ENCODE measurements at places on chromosomes 3 and 15.

DNA sequence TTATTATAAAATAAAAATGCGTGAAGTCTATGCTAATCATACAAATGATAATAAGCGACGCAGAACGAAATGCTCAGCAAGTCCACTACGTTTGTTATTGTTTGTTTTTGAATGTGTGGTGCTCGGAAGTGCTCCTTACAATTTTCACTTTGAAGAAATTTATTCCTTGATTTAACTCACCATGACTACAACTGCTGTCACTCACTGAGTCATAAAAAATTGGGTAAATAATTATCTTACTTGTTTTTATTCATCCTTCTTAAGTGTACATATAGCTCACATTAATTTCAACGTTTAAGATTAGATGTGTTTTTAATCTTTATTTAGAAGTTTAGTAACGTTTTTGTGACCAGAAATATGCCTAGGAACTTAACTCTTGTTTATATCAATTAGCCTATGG is 66.7 kb upstream of the NANOGP8 start:
- no peak for DNase-seq

- DNase-seq = no peak
Observed at GRCh38 chr15:44545913-44546802, 9.2 kb downstream of the EIF3J start.

DNA sequence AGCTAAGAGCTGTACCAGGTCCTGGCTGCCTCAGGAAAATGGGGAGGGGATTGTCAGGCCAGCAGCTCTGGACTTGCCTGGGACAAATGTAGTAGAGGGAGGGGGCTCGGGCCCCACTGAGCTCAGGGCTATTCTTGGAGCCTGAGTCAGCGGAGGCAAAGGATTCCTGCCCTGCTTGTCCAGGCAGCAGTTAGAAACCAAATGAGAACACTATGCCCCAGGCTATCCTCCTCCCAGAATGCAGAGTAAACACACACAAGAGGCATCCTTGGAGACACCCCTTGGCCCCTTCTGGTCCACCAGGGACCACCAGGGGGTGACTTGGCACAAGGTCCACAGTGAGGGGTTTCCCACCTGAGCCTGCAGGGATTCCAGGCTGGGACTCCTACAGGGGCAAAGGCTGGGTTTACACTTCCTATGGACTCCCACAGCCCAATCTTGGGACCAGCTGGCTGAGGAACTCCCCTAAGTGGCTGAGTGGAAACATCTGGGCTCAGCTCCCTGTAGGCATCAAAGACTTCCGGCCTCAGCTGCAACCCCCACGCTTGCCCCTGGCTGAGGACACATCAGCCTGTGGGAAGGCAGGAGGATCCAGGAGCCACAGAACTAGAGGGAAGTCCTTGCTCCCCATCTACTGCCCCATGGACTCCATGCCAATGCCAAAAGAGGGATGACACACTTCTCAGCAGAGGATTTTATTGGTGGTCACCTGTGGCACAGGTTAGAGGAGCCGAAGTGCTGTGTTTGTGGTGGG is 3.4 kb upstream of the COL7A1 start:
- DNase-seq = no peak

- no peak for DNase-seq
Observed at GRCh38 chr3:100400419-100400779, 490 bp downstream of the TOMM70 start.

DNA sequence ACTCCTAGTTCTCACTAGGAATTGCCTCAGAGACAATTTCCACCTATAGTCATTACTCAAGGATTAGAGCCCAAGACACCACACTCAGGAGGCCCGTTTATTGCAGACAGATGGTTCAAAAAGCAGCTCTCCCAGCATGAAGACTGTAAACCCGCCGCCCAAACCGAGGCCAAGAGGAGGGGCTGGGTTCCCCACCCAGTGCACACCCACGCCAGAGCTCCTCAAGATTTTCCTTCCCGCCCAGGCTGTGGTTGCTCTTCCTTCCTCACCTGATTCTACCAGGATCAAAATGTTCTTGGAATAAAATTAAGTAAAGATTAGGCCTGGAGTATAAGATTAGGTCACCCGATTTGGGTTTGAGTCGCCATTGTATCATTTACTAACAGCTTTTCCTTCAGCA is 364.4 kb downstream of the MECOM start:
- no peak for DNase-seq
